ENCODE measurements at places on chromosomes 5 and 9.

- peak; percentile 99 for DNase-seq
Measured at GRCh38 chr9:19154135-19154612, 26.9 kb upstream of the PLIN2 start.

- DNase-seq = no peak
Measured at GRCh38 chr5:74642543-74642863, 2.0 kb upstream of the ENC1 start.

GRCh38 chr5:68148096-68148495 is 67.5 kb upstream of the PIK3R1 start:
- DNase-seq = no peak

GRCh38 chr9:101536938-101537337 is 3.3 kb downstream of the RNF20 start:
- peak; percentile 32 for DNase-seq

- no peak for DNase-seq
Measured at GRCh38 chr5:65185468-65185867, 296.3 kb downstream of the ADAMTS6 start.

DNA sequence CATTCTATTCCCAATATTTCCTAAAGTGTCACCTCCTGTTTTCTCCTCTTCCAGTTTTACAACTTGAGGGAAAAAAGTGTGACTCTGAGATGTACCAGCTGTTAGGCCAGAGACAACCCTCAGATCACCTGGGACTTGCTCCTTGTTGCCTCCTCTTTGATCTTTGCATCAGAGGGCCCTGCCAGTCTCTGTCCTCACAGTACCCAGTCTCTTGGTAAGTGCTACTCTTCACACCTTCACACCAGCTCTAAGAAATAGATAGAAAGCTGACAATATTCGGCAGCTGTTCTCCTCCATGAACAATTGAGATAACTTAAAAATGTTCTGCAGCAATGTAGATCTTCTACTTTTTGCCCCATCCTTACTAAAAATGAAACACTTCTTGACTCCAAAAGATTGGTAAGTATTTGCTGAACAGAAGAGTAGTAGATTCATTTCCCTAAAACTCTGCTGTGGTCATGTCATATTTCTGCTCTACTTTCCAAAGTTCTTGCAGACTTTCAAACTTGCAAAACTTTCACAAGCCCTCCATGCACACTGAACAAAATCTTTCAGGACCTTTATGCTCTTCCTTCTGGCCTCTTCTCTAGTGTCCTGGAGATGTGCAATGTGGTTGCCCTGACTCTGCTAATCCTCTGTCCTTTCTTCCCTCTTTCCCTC is 188.6 kb downstream of the SNX18 start:
- DNase-seq = peak; percentile 85

- no peak for DNase-seq
Measured at GRCh38 chr9:4555236-4555635, 65.0 kb downstream of the SLC1A1 start.

DNA sequence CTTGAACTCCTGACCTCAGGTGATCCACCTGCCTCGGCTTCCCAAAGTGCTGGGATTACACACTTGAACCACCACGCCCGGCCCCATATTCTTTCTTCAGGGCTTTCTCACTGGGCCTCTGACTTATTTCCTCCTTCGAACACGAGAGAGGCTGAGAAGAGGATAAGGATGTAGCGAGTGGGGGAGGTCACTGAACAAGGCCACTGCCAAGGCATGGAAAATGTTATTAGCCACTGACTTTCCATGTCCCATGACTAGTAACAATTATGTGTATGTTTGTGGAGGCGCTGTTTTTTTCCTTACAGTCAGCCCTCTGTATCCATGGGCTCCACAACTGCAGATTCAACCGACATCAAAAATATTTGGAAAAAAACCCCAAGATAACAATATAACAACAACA is 12.3 kb upstream of the FCHSD1 start:
- no peak for DNase-seq

- DNase-seq = no peak
Measured at GRCh38 chr5:158814521-158814920, 285.2 kb downstream of the EBF1 start.

DNA sequence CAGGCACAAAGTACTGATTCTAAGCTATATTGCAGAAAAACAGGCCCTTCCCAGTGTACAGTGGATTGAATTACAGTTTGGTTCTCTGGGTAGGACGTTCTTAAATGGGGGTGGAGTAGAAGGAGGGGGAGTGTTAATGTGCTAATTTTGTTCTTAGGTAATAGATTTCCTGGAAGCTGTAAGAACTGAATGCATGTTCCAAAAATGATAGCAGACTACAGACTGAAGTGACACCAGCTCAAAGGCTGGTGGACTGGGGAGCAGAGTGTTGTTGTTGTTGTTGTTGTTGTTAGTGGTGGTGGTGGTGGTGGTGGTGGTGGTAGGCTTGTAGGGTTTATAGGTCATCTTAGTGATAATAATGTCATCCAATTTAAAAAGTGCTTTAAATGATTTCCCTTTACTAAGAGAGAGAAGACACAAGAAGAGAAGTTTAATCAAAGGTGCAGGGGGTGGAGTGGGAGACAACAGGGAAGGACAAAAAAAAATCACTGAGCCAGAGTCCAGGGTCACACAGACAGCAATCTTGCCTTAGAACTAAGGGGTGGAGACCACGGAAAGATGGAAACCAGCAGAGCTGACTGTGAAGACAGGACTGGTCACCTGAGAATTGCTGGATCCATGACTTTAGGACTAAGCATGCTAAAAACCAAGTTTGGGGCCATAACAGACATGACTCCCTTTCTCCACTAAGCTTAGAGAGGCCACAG is 27.0 kb downstream of the TTLL11 start:
- DNase-seq = no peak

DNA sequence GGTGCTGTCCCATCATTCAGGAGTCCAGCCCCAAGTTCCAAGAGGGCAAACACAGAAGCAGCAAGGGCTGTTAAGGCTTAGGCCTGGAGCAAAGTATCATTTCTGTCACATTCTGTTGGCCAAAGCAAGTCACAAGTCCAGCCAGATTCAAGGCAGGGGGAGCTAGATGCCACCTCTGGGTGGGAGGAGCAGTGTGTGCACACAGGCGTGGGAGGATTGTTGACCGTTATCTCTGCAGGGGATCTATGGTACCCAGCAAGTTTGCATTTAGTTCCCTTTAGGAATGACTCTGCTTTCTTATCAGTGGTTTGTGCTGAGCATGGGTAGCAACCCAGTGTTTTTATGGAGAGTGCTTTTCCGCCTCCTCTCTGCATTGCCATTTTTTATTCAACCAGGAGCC is 278.9 kb downstream of the NR3C1 start:
- no peak for DNase-seq

DNA sequence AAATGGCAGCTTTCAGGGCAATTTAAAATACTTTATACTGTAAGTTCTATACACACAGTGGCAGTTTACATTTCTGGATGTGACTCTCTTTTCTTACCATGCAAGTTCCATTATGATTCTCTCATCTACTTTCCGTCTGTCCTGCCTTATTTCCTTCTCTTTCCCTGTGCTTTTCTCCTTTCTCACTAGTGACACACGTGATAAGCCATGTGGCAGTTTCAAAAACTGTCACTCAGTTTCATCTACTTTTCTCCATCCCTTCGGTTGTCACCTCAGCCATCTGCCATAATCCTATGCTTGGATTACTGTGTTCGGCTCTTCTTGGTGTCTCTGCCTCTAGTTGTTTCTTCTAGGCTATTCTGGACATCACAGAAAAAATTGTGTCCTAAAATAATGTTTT is 46.8 kb upstream of the ATG10 start:
- no peak for DNase-seq

DNA sequence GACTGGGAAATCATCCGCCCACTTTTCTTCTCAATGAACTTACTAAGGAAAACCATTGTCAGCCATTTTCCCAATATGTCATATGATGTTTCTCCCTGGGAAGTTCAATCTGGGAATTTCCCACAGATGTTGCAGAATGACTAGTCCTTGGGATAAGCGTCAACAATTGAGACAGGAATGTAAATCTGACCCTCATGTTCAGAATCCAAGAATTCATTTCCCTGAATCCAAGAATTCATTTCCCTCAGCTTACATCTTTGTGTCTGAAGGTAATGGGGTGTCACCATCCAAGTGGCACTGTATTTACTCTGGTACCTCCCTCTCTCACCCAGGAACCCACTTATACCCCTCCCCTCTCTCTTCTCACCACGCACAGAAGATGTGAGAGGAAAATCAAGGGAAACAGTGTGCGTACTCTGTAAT is 7.4 kb downstream of the KLF9 start:
- DNase-seq = no peak

DNA sequence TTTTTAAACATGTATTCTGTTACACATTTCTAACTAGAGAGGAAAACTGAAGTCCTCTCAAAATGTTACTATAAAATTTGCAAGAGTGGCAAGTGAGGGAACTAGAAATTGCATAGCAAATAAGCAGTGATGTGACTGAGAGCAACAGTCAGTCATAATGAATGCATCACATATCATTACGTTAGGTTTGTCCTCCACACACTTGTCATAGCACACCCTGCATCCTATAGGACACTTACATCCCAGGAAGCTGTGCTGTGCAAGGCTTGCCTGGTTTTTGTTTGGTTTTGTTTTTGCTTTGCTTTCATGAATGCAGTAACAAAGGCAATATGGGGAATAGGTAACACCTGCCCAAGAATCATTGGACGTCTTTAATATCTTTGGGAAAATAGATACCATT is 10.8 kb downstream of the NFIB start:
- no peak for DNase-seq

- no peak for DNase-seq
Measured at GRCh38 chr5:147629196-147629595, 119.3 kb upstream of the DPYSL3 start.

DNA sequence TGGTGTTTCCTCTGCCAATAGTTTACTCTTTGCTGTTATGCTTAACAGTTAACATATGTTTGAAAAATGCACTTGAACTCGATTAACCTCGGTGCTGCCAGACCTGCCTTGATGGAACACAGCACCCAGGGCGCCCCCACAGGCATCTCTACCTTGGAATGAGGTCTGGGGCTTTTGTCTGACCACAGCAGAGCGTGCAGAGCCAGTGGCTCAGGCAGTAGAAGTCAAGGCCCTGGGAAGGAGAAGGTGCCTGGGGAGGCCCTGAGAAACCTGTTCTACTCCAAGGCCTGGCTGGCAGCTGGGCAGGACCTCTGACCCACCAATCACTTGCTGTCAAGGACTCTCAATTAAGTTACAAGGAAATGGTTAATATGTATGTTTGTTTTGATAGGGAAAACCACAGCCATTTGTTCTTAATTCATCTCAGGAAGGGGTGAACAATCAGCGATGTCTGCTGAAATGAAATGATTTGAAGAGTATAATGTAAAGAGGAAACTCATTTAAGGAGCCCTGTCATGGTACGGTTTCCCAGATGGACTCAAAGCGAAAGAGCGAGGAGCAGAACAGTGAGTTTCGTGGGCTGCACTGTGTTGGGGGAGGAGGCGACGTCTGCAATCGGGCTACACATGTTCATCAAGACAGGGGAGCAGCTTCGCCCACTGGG is 21.9 kb downstream of the MACROH2A1 start:
- DNase-seq = no peak

DNA sequence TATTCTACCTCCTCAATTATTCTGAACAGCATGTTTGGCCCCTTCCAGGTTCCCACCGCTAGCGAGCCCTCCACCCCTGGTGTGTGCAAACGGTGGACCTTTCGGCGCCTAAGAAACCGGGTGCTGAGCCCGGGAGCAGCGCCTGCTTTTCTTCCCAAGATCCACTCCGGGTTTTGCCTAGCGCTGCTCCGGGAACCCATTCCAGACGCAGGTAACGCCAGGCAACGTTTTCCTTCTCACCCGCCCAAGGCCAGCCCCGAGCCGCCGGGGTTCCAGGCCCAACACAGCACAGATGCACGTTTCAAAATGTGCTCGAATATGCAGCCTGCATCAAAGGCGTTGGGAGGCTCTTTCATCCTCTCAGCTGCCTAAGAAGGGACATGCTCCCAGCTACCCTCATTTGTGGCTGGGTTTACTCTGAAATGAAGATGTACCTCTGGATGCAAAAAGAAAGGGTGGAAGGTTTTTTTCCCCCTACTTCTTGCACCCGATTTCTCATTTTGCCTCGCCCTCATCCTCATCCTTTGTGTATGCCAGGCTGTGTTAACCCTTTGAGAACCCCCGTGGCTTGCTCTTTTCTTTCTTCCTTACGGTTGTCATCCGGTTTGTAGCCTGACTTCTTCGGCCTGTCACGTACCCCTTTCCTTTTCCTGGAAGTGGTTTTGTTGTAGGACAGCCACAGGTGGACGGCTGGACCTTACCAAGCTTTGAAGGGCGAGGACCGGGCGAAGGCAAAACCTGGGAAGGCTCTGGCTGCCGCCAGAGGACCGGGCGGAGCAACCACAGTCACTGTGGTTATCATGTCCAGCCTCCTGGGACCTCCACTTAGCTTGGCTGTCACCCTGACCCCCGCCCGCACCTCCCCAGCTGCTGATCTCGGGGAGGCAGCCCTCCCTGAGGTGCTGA is 226.9 kb downstream of the SMARCA2 start:
- DNase-seq = peak; percentile 63

DNA sequence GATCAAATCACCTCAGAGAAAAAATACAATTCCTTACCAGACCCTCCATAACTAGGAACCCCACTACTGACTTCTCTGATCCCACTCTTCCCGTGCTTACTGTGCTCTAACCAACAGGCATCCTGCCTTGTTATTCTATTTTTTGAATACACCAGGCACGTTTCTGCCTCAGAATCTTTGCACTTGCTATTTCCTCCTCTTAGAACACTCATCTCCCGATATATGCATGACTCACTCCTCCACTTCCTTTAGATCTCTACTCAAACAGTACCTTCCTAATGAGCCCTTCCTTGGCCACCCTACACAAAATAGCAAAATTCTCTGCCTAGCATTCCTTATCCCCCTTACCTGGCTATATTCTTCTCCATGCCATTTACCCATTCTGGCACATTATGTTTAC is 43.9 kb downstream of the MAPKAP1 start:
- peak; percentile 54 for DNase-seq

GRCh38 chr9:111984086-111984802 is 87.6 kb downstream of the UGCG start:
- no peak for DNase-seq

- no peak for DNase-seq
Measured at GRCh38 chr9:90458485-90458884, 184.1 kb downstream of the DIRAS2 start.

DNA sequence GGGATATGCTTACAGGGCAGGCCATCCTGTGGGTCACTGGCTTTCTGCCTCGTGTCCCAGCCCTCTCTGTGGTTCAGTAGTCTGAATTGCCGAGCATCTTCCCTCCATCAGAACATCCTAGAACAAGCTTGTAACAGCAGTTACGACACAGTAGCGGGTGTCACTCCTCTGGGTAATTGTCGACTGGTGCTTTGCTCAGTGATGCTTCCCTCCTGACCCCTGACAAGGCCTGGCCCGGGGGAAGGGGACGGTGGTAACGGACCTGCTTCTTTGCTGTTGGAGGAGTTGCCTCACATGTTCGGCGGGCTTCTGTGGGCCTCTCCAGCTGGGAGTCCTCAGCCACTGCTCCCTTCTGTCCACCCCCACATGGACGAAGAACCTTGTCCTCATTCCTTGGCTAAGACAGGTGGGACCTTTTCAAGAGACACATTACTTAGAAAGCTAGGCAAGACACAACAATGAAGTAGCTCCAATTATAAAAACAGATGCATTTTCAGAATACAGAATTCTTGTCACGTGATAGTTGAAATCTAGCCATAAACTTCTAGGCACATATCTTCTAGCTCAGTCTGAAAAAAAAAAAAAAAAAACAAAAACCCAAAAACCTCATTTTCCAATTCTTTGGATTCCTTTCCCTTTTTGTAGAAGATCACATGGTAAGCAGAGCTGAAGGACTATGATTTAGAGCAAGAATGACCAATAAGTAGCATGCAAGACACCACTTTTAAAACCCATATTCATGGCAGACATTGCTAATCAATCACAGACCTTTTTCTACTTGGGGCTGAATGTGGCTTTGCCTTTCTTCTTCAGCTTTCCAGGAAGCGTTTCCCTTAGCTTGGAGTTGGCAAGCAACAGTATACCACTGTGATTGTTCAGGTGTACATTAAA is 25.0 kb downstream of the HMCN2 start:
- DNase-seq = no peak

Data from MV-4-11 (cell line).